ENCODE measurements at places on chromosomes 2 and 18.

GRCh38 chr2:37589298-37589697 lies 82.1 kb downstream of the CDC42EP3 start:
- DNase-seq = no peak

- DNase-seq = no peak
Measured at GRCh38 chr18:43350176-43350575, 72.9 kb upstream of the SYT4 start.

GRCh38 chr18:45677276-45677807 lies 46.6 kb upstream of the SLC14A1 start:
- no peak for DNase-seq

GRCh38 chr18:22674272-22674671 lies 256.6 kb upstream of the CTAGE1 start:
- no peak for DNase-seq

DNA sequence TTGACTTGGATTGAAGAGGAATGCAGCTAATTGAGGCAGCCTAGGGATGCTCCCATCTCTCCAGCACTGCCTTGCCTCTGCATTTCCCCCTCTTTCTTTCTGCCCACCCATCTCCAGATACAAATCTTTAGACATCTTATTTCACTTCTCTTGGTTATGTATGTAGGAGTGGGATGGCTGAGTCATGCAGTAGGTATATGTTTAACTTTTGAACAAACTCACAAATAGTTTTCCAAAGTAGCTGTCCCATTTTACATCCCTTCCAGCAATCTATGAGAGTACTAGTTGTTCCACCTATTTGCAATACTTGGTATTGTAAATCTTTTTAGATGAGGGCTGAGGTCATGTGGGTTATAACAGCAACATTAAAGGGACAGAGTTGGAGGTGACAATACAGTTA lies 329.9 kb downstream of the DYSF start:
- no peak for DNase-seq

- no peak for DNase-seq
Measured at GRCh38 chr2:86476918-86477317, 35.7 kb downstream of the KDM3A start.

GRCh38 chr2:21467280-21467818 lies 343.6 kb downstream of the TDRD15 start:
- no peak for DNase-seq

- DNase-seq = no peak
Measured at GRCh38 chr2:220279372-220279771, 651.9 kb downstream of the SLC4A3 start.

DNA sequence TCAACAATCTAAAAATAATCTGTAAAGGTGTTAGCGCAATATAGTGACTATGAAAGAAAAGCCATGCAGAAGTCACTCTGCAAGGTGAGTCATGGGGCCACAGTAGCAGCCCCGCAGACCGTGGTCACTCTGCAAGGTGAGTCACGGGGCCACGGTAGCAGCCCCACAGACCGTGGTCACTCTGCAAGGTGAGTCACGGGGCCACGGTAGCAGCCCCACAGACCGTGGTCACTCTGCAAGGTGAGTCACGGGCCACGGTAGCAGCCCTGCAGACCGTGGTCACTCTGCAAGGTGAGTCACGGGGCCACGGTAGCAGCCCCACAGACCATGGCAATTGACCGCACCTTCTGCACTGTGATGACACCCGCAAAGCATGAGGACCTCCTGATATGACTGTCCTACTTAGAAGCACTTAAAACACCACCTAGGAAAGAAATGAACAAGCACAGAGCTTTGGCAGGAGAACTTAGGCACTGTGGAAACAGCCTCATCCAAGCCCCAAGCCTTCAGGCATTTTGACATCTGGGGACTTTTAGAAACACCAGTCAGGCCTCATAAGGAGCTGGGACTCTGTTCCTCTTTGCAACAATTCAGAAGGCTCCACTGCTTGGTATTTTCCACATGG lies 70.1 kb downstream of the LDLRAD4 start:
- DNase-seq = no peak

DNA sequence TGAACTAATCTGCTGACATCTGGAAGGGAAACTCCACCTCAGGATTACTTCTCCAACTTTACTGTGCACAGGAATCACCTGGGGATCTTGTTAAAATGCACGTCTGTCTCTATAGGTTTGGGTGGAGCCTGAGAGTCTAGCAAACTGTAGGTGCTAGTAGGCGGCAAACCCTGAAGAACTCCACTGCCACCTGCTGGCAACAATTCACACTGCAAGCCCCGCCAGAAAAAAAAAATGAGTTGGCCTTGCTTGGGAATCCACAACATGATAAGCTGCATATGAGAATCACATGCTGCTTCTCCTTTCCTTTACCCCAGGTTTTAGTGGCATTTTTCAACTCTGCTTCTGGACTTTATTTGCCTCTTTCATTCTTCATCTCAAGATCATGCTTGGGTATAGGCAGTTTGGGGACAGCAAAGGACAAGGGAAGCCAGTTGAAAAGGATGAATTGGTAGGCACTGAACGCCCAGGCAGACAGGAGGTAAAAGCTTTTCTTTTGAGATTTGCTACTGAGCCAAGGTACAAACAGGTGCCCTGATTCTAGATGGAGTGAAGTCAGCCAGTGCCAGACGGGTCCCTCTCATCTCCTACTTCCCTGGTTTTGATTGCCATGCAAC lies 88.8 kb downstream of the VIT start:
- peak; percentile 52 for DNase-seq

DNA sequence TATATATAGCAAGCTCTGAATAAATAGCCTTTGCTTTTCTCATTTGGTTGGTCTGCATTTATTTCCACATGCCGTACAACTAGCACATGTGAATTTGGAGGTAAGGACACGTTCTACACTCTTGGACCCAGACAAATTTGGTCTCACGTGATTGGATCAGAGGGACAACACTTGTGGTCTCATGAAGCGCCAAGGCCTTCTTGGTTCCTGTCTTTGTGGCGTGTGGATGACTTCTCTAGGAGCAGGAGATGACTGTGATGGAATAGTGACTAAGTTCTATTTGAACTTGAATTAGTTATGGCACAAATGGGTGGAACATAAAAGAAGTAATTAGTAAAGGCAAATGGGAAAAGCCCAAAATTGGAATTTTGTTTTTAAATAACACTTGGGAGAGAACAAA lies 206.9 kb downstream of the BCL2 start:
- DNase-seq = no peak

DNA sequence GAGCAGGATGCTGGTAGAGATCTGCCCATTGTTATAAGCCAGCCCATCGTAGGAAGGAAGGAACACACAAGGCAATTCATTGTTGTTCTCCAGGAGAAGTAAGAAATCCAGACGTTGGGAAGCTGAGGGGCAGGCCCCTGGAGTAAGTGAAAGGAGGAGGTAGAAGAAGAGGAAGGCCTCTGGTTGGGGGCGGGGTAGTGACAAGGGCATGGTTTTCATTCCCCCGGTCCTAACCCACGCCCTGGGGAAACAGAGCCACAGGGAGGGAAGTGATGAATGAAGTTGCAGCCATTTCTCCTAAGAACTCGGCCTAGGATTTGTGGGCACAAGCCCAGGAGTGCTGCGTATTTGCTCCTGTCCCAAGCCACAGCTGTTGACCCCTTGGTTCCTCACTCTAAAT lies 18.0 kb downstream of the LBH start:
- DNase-seq = no peak

GRCh38 chr2:238079874-238080327 lies 19.1 kb downstream of the SCLY start:
- no peak for DNase-seq

- DNase-seq = no peak
Measured at GRCh38 chr2:148907085-148907785, 32.2 kb downstream of the KIF5C start.

- no peak for DNase-seq
Measured at GRCh38 chr2:202114795-202115194, 41.7 kb downstream of the KIAA2012 start.

GRCh38 chr2:26855466-26855865 lies 7.5 kb downstream of the DPYSL5 start:
- no peak for DNase-seq

DNA sequence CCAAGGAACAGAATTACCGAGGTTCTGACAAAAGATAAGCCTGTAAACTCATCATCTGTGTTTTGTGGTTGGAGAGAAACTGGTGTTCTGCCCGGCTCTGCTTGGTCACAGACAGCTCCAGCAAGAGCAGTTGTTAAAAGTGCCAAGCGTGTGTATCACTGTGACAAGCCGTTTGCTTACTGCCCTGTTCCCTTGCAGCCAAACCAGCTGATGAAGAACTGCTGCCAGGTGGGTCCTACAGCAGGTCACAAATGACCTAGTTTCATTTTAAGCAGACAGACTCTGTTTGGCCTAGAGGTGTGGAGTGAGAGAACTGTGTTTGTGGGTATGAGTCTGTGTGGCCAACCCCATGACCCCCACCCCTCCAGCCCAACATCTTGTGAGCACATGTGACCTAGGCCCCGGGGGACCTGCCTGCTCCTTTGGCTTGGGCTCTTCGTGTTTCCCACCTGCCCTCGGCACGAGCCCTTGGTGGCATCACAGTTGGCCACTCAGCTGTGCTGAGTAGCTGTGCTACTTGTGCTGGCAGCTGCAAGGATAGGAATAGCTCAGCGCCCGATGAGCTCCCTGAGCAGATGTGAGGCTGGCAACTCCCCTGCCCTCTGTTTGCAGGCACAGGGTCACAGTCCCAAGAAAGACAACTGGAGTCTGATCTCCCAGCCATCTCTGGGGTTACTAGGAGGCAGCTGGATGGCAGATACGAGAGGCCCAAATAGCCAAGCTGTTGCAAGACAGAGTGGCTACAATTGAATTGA lies 9.7 kb downstream of the OXER1 start:
- no peak for DNase-seq

- no peak for DNase-seq
Measured at GRCh38 chr2:66507673-66508201, 72.8 kb downstream of the MEIS1 start.

- DNase-seq = no peak
Measured at GRCh38 chr2:221397187-221397586, 174.9 kb downstream of the EPHA4 start.

GRCh38 chr2:88471083-88471942 lies 18.8 kb upstream of the FOXI3 start:
- no peak for DNase-seq

DNA sequence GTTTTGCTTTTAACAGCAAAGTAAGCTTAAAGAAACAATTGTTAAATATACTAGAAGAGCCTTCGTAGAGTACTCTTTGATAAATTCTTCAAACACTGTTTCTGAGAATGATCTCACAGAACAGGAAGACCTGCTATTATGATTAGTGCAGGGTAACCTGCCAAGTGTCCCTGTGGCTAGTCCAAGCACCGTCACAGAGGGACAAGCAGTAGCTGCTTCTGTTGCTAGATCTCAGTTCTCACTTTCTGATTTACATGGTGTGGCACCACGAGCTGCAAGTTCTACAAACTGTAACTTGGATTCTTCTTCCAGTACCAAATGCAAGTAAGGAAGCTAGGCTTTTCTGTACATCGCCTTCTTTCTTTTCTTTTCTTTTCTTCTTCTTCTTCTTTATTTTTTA lies 121.5 kb downstream of the PIEZO2 start:
- DNase-seq = no peak

DNA sequence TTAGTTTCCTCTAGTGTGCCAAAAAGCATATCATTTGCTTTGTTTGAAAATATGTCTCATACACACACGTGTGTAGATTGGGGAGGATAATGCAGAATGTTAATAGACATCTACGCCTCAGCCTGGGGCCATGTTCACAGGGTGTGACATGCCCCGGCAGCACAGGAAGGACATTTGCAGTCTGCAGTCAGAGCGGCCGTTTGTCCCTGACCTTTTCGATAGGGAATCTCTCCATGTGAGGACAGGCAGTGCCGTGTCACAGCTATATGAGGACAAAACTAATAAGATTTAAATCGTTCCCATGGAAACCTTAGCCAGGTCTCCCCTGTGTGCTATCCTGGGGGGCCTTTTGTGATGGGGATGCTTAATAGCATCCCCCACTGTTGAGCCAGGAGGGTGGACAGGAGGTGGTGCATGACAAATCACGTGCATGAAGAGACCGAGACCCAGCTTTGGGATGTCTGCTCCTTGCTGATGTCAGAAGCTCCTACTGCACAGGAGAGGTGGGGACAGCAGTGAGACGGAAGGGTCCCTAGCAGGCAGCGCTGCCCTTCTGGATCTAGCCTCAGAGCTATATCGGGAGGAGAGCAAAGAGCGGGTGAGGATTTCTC lies 100.6 kb downstream of the RNF144A start:
- DNase-seq = no peak

- no peak for DNase-seq
Measured at GRCh38 chr2:32220445-32220844, 44.2 kb downstream of the NLRC4 start.

DNA sequence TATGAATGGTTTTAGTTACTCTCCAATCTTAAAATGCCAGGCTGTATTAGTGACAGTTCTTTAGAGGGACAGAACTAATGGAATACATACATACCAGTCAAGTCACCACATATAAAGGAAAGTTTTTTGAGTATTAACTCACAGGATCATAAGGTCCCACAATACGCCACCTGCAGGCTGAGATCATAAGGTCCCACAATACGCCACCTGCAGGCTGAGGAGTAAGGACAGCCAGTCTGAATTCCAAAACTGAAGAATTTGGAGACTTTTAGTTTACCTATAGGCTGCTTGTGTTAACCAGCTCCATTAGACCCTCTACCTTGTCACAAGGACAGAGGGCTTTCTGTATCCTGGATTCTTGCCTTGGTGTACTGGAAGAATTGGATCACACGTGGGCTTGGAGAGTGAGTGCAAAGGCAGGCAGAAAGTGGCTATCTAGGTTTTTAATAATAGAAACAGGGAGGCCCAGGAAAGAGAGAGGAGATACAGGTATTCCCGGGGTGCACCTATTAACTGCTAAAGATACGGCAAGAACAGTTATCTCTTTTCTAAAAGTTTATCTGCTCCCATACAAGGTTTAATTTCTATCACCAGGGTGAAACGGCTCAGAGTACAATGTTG lies 234.9 kb upstream of the CYRIA start:
- DNase-seq = no peak

DNA sequence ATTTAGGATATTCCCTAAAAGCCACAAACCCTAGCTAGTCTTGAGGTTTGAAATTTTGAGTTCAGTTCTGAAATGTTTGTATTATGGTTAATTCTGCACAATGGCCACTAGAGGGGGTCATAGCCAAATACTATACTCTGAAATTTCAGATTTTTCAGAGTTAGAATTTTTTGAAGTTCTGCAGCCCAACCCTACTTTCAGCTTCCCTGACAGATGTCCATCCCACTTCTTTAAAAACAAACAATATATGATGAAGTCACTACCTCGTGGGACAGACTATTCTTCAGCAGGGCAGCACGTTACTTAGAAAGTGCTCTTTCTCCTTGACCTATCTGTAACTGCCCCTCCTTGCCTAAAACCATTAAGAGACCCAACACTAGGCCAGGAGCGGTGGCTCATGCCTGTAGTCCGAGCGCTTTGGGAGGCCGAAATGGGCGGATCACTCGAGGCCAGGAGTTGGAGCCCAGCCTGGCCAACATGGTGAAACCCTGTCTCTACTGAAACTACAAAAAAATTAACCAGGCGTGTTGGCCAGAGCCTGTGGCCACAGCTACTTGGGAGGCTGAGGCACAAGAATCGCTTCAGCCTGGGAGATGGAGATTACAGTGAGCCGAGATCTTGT lies 48.2 kb upstream of the PAPOLG start:
- DNase-seq = peak; percentile 25
